ENCODE measurements at places on chromosomes 7 and 10.

GRCh38 chr7:43869867-43870240, 537 bp upstream of the MRPS24 start:
- no peak for DNase-seq

DNA sequence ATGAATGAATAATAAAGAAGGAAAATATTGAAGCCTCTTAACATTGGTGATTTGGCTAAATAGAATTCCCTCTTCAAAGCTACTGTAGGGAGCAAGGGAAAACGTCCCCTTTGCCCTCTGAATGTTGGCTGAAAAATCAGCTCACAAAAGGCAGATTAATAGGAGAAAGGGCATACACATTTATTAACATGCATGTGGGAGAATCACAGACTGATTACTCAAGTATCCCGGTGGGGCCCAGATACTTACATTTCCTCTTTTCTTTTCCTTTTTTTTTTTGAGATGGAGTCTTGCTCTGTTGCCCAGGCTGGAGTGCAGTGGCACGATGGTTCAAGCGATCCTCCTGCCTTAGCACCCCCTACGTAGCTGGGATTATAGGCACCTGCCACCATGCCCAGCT, 68.5 kb downstream of the HK1 start:
- no peak for DNase-seq

- no peak for DNase-seq
Observed at GRCh38 chr10:124106241-124106879, 13.0 kb upstream of the CHST15 start.

GRCh38 chr7:85509476-85509875, 322.6 kb upstream of the SEMA3D start:
- no peak for DNase-seq

- DNase-seq, result peak; percentile 24
Observed at GRCh38 chr7:132275416-132276233, 300.6 kb downstream of the PLXNA4 start.

- peak; percentile 38 for DNase-seq
Observed at GRCh38 chr7:136868496-136869000, at the start of gene CHRM2. Gene CHRM2, plus strand, starts transcription at chr7:136868652. Its CDS starts 146,214 bp downstream, at chr7:137014866.

GRCh38 chr7:95092324-95092723, 184.9 kb downstream of the PPP1R9A start:
- DNase-seq, result no peak

DNA sequence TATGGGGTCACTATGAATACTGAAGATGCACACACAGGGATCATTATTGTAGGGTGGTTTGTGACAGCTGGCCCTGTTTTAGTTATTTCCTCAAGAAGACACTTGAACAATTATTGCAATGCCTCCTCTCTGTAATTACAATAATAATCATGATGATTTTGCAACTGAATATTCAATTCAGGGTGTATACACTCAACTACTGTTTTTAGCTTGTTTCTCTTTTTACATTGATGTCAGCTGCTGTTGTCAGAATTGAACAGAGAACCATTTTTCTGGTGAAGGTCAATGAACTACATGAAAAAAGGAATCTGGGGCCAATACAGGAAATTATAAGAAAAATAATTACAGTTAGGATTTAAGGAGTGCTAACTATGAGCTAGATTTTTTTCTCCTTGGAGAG, 28.6 kb upstream of the MKLN1 start:
- DNase-seq, result no peak

- no peak for DNase-seq
Observed at GRCh38 chr7:105617280-105618015, 36.2 kb upstream of the EFCAB10 start.

- no peak for DNase-seq
Observed at GRCh38 chr10:37747081-37747480, 110.3 kb downstream of the ZNF248 start.

DNA sequence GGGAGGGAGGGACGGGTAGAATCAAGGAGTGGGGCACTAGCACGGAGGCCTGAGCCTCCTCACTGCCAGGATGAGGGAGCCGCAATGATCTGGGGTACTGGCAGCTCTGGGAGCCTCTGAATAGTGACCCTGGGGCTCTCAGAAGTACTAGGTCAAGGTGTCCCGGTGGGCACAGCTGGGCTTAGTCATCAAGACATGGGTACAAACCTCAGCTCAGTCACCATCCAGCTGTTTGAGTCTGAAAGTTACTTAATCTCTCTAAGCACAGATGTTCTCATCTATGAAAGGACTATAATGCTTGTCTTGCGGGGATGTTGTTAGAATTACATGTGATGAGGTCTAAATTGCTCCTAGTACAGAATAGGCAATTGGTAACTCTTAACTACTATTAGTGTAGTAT, 276.8 kb downstream of the KCNMA1 start:
- no peak for DNase-seq

DNA sequence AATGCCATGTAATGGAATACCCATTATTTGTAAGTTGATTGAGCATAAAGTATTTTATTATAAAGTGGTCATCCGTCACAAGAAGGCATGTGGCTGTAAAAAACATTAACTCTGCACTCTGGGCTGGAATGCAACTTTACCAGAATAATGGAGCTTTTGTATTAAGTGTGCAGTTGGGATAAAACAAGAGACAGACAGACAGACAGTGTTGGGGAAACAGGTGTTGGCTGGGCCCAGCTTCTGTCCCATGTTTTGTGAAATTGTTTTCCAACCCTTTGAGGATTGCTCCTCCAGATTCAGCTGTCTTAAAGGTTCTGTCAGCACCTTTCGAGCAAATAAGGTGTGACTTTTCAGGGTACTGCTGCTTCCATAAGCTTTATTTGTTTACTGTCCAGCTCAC, 67.9 kb upstream of the NFKB2 start:
- no peak for DNase-seq

DNA sequence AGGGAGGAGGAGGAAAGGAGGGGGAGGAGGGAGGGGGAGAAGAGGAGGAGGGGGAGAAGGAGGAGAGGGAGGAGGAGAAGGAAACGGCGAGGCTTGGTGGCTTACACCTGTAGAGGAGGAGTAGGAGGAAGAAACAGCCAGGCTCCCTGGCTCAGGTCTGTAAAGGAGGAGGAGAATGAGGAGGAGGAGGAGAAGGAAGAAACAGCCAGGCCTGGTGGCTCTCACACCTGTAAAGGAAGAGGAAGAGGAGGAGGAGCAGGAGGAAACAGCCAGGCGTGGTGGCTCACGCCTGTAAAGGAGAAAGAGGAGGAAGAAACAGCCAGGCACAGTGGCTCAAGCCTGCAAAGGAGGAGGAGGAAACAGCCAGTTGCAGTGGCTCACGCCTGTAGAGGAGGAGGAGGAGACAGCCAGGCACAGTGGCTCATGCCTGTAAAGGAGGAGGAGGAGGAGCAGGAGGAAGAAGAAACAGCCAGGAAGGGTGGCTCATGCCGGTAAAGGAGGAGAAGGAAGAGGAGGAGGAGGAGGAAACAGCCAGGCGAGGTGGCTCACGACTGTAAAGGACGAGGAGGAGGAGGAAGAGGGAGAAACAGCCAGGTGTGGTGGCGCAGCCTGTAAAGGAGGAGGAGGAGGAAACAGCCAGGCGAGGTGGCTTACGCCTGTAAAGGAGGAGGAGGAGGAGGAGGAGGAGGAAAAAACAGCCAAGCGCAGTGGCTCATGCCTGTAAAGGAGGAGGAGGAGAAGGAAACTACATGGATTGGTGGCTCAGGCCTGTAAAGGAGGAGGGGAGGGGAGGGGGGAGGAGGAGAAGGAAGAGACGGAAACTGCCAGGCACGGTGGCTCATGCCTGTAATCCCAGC, 14.9 kb upstream of the CRCP start:
- DNase-seq, result no peak

GRCh38 chr7:16905300-16906044, 23.7 kb upstream of the AGR3 start:
- DNase-seq, result no peak

- no peak for DNase-seq
Observed at GRCh38 chr10:111246136-111246535, 169.3 kb downstream of the ADRA2A start.

GRCh38 chr7:66732439-66732838, 8.1 kb upstream of the RABGEF1 start:
- DNase-seq, result no peak

DNA sequence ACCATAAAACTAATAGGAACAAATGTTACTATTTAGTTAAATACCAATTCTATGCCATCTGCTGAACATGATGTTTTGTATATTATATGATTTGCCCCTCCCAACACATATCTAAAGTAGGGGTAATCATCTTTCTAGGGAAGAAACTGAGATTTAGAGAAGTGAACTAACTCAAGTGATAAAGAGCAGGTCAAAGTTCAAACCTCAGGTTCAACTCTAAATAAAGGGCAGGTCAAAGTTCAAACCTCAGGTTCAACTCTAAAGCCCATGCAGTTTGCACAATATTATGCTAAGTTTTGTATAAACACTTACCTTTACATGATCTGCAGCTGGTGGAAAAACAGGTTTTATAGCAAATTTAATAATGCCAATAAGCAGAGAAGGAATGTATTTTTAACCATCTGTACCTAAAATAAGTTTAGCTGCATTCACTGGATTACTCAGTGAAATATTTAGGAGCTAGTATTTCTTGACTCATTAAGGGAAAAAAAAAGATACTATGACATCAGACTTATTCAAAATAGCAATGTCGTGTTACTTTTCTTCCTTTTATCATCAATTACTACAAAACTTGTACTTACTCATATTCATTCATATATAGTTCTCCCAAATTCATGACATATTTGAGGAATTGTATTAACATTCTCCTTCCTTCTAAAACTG, 1194.3 kb upstream of the CELF2 start:
- no peak for DNase-seq

- no peak for DNase-seq
Observed at GRCh38 chr10:34295142-34295548, 520.0 kb downstream of the PARD3 start.

DNA sequence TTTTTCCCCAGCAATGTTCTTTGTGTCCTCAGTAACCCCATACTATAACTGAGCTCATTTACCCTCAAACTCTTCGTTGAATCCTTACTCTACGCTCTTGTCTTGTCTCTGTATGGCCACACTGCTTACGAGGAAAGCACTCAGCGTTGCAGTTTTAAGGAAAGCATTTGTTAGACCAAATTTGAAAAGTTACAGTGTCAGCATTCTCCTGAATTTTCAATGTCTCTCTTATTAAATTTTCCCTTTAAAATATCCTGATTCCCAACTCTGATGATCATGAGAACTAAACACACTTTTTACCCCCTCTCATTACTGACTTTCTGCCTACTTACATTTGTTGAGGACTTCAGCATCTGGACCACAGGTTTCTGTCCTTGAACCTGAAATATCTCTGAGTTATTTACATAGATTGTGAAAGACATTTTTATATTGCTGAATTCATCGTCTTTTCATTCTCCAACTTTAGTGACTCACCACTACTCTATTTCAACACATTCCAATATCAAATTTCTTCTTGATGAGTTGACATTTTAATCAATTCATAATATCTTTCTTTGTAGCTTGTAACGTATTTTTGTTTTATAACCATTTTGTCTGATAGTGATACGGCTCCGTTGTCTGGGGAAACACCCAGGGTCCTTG, 19.8 kb upstream of the VWDE start:
- DNase-seq, result no peak
